Esophagus muscularis mucosa (tissue), 4 donors: ENCODE measurements at places on chromosomes 1 and 21. TPM values are rescaled to one million over a fixed set of nuclear protein-coding genes. Genes with fewer than 3 reads are reported as not detected.

Gene A3GALT2
- not detected for total RNA-seq

Gene ATP5PO
- total RNA-seq: 144 TPM

- peak; percentile 84 for DNase-seq
- peaks cover 14% of the 10 kb centered on the region for H3K27me3 ChIP-seq
- H3K36me3 ChIP-seq: no peaks in the 10 kb centered on the region
These were observed 5.0 kb downstream of the WNT3A start for GRCh38 chr1:228011721-228012311.

DNA sequence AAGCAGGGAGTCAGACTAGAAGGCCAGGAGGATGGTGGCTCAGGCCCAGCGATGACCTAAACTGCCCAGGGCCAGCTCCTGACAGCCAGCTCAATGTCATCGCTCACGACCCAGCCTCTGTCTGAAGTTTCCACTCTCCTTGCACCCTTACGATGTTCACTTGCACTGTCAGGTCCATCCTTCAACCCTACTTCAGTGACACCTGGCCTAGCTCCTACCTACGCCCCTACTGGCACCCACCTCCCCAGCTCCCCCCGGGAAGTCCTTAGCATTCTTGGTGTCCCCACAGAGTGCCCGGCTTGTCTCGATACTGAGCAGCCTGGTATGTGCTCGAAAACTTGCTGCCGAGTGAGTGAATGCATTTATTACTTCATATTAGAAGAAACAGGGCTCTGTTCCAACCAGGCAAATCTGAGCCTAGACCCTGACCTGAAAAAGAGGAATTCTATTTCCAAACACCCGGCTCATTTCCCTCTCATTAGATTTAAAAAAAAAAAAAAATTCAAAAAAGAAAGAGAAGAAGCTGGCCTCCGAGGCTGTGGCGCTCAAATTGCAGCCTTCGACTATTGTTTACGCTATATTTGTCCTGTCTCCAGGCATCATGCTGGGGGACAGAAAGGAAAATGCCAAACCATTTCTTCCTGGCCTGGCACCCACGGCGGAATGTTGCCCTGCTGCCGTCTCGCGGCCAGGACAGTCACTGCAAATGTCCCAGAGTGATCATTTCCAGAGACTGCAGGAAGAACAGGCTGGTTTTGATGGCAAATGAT lies 29.8 kb upstream of the LRRC38 start:
- peak overlapping the region; percentile 49 for H3K27ac ChIP-seq
- no peak for DNase-seq
- peak overlapping the region; percentile 28 for H3K4me3 ChIP-seq
- no peaks in the 10 kb centered on the region for H3K27me3 ChIP-seq

DNA sequence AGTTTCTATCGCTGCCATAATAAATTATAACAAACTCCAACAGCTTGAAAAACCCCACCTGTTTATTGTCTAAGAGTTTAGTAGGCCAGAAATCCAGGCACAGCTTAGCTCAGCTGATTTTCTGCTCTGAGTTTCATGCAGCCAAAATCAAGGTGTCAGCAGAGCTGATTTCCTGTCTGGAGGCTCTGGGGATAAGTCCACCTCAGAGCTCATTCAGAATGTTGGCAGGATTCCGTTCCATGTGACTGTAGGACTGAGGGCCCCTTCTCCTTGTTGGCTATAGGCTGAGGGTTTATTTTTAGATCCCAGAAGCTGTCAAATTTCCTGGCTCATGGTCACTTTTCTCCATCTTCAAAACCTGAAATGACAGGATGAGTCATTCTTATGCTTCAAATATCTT lies 91.6 kb upstream of the CHODL start:
- no peaks in the 10 kb centered on the region for H3K36me3 ChIP-seq
- H3K27me3 ChIP-seq: no peaks in the 10 kb centered on the region
- H3K4me1 ChIP-seq: no peaks in the 10 kb centered on the region
- no peak for DNase-seq
- H3K4me3 ChIP-seq: no peak overlapping the region

GRCh38 chr1:11862890-11863289 lies 4.1 kb upstream of the NPPB start:
- peaks cover 62% of the 10 kb centered on the region for H3K27me3 ChIP-seq
- no peaks in the 10 kb centered on the region for H3K36me3 ChIP-seq
- DNase-seq: no peak
- H3K4me1 ChIP-seq: peaks cover 9% of the 10 kb centered on the region
- H3K4me3 ChIP-seq: no peak overlapping the region

GRCh38 chr1:234089396-234089795 lies 184.9 kb downstream of the SLC35F3 start:
- H3K4me1 ChIP-seq: no peaks in the 10 kb centered on the region
- no peaks in the 10 kb centered on the region for H3K36me3 ChIP-seq
- no peak for DNase-seq
- H3K27me3 ChIP-seq: no peaks in the 10 kb centered on the region
- H3K27ac ChIP-seq: no peak overlapping the region
- H3K4me3 ChIP-seq: no peak overlapping the region

- H3K27me3 ChIP-seq: no peaks in the 10 kb centered on the region
- peaks cover 100% of the 10 kb centered on the region for H3K4me1 ChIP-seq
- H3K36me3 ChIP-seq: peaks cover 23% of the 10 kb centered on the region
- H3K4me3 ChIP-seq: peak overlapping the region; percentile 45
These were observed 28.8 kb downstream of the SHISA4 start for GRCh38 chr1:201917362-201918033.
